Sigmoid colon (tissue), 7 donors: ENCODE measurements at places on chromosomes 12 and 14.
A peak's percentile ranks its signal among the peaks of the same experiment; 100 is the strongest.

DNA sequence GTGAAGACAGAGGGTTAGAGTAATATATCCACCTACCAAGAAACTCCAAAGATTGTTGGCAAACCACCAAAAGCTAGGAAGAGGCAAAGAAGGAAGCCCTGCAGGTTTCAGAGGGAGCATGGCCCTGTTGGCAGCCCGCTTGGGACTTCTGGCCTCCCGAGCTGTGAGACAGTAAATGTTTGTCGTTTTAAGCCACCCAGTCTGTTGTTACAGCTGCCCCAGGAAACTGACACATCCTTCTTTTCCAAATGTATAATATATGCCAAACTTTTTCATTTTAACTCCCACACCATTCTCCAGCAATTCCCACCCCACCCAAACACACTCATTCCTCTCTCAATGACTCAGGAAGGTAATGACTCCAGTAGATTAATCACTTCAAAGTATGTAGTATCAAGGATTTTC lies 74.0 kb downstream of the RPS29 start:
- DNase-seq = no peak
- no peak overlapping the region for H3K4me3 ChIP-seq
- no peak overlapping the region for H3K27ac ChIP-seq
- no peaks in the 10 kb centered on the region for H3K36me3 ChIP-seq

GRCh38 chr14:102085948-102086708 lies 716 bp downstream of the HSP90AA1 start:
- peak; percentile 77 for DNase-seq
- H3K4me1 ChIP-seq = peaks cover 56% of the 10 kb centered on the region
- peaks cover 48% of the 10 kb centered on the region for H3K36me3 ChIP-seq

GRCh38 chr12:28253161-28253641 lies 62.9 kb downstream of the CCDC91 start:
- no peaks in the 10 kb centered on the region for H3K27me3 ChIP-seq
- no peak for DNase-seq
- H3K4me1 ChIP-seq = no peaks in the 10 kb centered on the region
- H3K4me3 ChIP-seq = no peak overlapping the region

DNA sequence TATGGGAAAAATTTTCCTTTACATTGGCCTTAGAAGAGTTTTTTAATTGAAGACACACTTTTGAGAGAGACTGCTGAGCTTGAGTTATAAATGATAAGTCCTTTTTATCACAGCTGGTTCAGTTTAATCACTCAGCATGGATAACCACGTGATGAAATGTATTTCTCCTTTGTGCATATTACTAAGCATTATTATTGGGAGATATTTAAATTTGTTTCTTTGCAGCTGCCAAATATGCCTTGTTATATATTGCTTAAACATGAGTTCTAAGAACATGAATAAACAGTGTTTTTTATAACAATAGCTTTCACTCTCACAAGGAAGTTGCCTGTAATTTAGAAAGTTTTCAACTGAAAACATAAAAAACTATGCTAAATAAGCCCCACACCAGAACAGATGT lies 293.5 kb upstream of the LRFN5 start:
- no peaks in the 10 kb centered on the region for H3K36me3 ChIP-seq
- H3K27ac ChIP-seq = no peak overlapping the region
- no peak overlapping the region for H3K4me3 ChIP-seq
- DNase-seq = no peak
- H3K27me3 ChIP-seq = no peaks in the 10 kb centered on the region

DNA sequence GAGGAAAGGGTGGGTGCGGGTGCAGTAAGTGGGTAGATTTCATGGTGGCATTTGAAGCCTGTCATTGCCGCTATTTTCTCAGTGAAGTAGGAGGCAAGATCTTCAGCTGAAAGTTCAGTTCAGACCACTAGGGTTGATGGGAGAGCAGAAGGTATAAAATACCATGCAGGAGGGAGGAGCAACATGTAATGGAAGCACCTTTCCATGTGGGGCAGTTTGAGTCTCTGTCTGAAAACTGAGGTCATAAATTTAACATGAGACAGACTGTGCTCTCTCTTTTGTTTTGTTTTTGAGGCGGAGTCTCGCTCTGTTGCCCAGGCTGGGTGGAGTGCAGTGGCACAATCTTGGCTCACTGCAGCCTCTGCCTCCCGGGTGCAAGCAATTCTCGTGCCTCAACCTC lies 22.7 kb downstream of the LRRC74A start:
- DNase-seq = no peak
- no peaks in the 10 kb centered on the region for H3K4me1 ChIP-seq
- no peak overlapping the region for H3K4me3 ChIP-seq
- no peak overlapping the region for H3K27ac ChIP-seq
